ENCODE measurements at places on chromosomes 7 and 10.

GRCh38 chr7:51602376-51602775 is 285.8 kb upstream of the COBL start:
- DNase-seq: no peak

DNA sequence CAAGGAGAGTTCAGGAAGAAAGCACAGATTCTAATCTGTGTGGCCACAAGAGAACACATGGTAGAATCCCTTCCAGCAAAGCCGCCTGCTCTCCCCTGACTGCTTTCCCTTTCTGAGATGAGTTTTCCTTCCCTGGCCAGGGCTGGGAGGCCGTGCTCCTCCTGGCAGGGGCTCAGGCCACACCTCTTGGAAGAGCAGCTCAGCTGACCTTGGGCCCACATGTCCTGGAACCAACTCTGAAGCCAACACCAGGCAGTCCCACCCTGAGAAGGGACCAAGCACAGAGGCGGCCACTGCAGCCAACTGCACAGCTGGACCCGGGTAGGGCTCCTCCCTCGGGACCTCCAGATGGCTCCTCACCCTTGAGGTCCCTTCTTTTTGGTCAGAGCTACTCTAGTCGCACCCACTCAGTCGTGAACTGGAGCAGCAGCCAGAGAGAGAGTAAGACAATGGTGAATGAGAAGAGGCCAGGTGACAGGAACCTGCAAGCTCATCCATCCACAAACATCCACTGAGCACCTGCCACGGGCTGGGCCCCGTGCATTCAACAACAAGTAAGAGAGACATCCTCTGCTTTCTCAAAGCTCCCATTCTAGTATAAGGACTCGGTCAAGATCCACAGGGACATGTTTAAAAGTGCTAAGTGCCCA is 40.3 kb downstream of the FAM53B start:
- DNase-seq: no peak

GRCh38 chr10:132198068-132198370 is 11.3 kb downstream of the DPYSL4 start:
- DNase-seq: no peak

DNA sequence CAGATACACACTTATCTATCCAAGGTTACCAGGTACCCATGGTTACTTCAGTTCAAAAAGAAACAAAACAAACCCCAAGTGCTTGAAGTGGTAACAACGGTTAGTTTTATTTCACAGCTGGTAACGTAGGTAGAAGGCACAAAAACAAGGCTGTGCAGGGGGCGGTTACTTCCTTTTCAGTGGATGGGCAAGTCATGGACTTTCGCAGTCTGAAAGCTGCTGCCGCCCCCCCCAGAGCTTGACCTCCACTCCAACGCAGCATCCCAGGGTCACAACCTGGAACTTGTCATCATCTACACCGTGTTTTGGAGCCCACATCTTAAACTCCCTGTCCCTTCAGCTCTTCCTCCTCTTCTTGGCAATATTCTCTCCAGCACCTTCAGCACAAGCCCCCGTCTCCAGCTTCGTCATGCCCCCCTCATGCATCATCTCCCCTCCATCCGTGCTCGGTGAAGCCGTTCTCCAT is 181.2 kb upstream of the ITGB1 start:
- DNase-seq: no peak

- no peak for DNase-seq
These were observed 15.8 kb upstream of the LIPN start for GRCh38 chr10:88744002-88744401.

DNA sequence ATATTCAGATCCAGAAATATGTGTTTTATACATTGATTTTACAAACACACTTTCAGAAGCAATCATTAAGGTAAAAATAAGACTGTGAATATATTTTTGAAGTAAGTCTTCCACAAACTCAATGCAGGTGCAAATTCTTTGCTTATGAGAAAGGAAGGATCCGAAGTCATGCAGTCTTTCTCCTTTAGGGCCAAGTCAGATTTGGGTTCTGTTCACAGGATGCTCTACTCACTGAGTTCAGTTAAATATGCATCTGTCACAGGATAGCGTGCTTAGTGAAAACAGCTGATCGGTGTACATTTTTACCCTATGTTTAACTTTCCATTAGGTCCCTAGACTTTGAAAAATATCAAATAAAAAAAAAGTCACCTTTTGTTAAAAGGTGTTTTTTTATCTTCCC is 608.5 kb downstream of the PHTF2 start:
- no peak for DNase-seq

DNA sequence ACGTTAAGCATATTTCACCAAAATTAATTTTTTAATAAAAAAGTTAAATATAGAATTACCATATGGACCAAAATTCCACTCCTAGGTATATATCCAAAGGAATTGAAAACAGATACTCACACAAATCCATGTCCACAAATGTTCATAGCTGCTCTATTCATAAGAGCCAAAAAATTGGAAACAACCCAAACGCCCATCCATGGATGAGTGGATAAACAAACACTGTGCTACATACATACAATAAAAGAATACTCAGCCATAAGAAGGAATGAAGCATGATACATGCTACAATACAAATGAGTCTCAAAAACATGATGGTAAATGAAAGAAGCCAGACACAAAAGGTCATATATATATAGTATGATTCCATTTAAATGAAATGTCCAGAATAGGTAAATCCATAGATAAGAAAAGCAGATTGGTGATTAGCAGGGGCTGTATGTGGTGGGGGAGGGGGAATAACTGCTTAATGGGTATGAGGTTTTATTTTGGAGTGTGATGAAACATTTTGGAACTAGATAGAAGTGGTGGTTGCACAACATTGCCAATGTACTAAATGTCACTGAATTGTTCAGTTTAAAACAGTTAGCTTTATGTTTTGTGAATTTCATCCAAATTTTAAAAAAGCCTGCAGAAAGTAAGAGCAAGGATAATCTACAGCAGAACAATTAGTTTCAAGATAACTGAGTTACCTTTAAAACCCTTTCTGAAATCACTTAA is 101.2 kb upstream of the EFCAB10 start:
- DNase-seq: peak; percentile 85

GRCh38 chr10:130221456-130222375 is 85.5 kb downstream of the GLRX3 start:
- DNase-seq: no peak

DNA sequence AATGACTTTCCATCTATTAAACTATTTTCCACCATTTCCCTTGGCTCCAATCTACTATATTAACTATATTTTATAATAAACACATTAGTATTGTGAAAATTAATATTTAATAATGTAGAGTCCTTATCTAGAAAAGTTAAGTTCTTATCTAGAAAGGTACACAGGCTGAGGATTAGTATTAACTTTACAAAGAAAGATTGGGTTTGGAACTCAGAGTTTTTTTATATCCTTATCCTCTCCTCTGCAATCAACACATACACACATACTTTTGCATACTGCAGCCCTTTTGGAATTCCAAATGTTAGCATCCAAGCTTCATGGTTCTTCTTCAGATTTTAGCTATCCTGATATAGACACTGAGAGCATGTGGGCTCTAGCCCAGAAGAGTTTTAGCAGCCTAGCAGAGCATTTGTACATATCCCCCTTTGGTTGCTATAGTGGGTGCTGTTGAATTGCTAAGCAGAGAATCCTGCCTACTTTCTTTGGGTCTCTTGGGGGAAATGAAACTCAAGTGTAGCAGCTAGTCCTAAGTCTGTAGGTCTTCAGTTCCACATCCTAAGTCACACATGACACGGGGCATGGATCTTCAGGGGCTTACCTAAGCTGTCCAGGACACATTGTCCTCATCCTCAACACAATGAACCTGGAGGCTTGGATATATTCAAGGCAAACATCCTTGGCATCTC is 874.6 kb downstream of the LRMDA start:
- DNase-seq: no peak

DNA sequence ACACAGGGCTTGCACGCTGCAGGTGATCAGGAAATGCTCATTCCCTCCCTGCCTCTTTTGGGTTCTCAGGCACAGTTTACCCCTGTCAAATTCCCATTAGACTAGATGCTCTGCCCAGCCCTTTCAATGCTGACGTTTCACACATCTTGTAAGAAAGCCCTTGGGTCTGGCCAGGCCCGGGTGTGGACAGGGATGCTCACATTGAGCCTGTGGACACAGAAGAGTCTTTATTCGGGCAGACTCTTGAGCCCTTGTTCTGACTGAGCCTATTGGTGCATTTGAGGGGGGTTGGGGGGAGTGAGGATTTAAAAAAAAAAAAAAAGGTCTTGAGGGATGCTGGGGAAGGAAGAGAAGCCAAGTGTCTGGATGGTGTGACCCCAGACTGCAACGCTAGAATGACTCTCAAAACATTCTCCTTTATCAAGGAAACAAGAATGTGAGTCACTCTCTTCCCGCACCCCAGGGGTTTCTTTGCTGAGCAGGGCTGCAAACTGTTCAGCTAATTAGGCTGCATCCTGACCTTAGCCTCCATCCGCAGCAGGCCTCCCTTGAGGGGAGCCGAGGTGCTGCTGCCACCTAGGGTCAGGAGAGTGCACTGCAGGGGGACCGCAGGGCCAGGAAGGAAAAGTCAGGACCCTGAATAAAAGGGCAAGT is 53.6 kb upstream of the TMEM72 start:
- DNase-seq: peak; percentile 9

Measured in NCI-H1105 treated with DMSO at 0.1 percent for 48 hours (cell line).